ENCODE measurements at places on chromosomes 2 and 18. TPM values are rescaled to one million over a fixed set of nuclear protein-coding genes. Genes with fewer than 3 reads are reported as not detected.

Gene SLC9A2
- 0.78 TPM for total RNA-seq

Gene CHMP3
- 103 TPM for total RNA-seq

Gene RFX8
- not detected for total RNA-seq

Gene IL1RL1
- total RNA-seq = 0.20 TPM

Gene VIT
- total RNA-seq = not detected

GRCh38 chr2:152496371-152496770, 161.4 kb downstream of the FMNL2 start:
- DNase-seq = no peak

DNA sequence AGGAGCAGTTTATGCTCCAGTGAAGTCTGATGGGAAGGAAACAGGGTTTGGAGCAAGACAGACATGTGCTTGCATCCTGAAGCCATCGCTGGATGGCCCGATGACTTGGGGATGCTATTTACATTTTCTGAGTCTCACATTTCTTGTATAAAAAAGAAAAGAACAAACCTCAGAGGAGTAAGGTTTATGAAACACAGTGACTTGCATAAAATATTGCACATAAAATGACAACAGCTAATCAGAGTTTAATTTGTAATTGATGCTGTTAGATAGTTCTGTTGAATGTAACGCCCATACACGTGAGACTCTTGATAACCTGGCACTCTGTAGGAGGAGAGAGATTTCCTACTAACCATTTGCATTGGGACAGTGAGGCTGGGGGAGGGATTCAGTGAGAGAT, 16.5 kb downstream of the PRELID3A start:
- DNase-seq = no peak

- peak; percentile 57 for DNase-seq
These were observed 77.2 kb upstream of the TXNDC2 start for GRCh38 chr18:9808295-9809241.

- no peak for DNase-seq
These were observed 52.8 kb downstream of the EIF5B start for GRCh38 chr2:99389946-99390345.

DNA sequence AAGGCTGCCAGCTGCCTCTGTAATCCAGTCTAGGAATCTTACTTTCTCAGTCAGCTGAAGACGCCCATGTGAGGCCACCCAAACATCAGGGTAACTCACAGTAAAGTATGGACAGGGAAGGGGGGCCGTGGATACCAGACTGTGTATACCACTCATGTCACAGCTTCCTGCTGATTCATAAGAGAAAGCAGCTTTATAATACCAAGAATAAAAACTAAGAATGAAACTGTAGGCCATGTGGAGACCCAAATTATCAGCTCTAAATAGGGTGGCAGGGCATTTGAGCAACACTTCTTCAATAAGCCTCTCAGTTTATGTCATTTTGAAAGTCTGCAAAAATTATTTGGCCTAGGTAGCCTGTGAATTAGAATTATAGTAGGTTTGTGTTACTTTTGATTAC, 115.0 kb upstream of the CDCA7 start:
- DNase-seq = no peak

- peak; percentile 50 for DNase-seq
These were observed 234.4 kb upstream of the EPAS1 start for GRCh38 chr2:46062637-46063412.

GRCh38 chr2:207617011-207617671, 8.1 kb downstream of the METTL21A start:
- DNase-seq = peak; percentile 85

DNA sequence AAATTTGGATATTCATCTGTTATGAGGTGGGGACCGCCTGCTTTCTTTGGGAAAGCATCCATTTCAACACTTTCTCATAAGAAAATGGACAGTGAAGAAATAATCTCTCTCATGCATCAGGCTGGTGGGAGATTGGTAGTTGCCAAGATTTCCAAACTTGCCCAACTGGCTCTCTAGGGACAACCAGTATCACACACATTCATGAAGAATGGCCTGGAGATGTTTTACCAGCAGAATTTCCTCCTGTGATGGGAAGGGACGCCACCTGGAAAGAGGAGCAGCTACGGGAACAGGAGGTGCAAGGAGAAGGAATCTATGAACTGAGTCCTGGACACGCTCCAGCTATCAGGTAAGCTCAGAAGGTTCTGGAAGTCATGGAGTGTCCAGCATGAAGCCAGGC, 39.4 kb downstream of the LIPG start:
- DNase-seq = no peak

GRCh38 chr18:11163665-11164064, 14.3 kb upstream of the PIEZO2 start:
- DNase-seq = no peak

GRCh38 chr2:132430895-132431294, 14.3 kb downstream of the GPR39 start:
- DNase-seq = no peak
